Activated CD4-positive, CD25-positive, alpha-beta regulatory T cell (primary cell): ENCODE measurements at places on chromosomes 7 and 10.

GRCh38 chr7:110831419-110831818 lies 259.5 kb upstream of the LRRN3 start:
- no peak for DNase-seq

- DNase-seq = no peak
Measured at GRCh38 chr7:155211761-155212160, 85.9 kb upstream of the INSIG1 start.

- DNase-seq = no peak
Measured at GRCh38 chr10:21334891-21335696, 190.4 kb downstream of the SKIDA1 start.

DNA sequence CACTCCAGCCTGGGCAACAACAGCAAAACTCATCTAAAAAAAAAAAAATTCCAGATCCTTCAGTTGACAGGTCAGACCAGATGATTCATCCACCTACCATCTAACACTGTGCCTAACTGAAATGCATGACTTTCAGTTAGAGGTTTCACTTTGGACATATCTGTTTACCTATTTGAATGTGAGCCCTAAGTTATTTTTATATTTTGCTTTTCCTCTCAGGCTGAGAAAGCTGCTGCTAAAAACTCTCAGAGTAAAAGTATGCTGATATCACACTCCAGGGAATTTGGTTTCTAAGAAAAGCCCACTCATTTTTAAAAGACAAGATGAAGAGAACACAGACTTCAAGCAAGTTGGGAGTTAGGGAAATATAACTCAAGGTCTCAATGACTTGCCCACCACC lies 126.0 kb downstream of the SGMS1 start:
- DNase-seq = no peak

DNA sequence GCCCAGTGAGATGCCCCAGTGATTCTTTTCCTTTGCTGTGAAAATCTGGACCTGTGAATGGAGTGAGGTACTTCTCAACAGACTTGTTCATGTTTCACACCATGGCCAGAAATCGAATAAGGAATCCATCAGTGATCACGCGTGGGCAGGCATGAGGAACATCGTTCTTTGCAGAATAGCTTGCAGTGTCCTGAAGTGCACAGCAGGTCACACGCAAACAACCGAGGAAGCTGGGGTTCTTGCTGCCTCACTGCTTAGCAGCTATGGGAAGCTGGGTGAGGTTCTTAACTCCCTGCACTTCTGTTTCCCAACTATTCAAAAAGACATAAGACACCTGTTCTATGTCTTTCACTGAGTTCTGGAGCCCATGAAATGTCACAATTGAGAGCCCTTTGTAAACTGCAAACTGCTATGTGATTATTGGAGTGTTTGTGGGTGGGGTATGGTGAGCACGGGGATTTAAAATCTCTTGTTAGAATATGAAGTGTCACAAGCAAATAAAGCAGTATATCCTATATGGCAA lies 253.4 kb downstream of the KIAA1217 start:
- no peak for DNase-seq

- DNase-seq = no peak
Measured at GRCh38 chr10:77626266-77626935, 11.2 kb downstream of the KCNMA1 start.

DNA sequence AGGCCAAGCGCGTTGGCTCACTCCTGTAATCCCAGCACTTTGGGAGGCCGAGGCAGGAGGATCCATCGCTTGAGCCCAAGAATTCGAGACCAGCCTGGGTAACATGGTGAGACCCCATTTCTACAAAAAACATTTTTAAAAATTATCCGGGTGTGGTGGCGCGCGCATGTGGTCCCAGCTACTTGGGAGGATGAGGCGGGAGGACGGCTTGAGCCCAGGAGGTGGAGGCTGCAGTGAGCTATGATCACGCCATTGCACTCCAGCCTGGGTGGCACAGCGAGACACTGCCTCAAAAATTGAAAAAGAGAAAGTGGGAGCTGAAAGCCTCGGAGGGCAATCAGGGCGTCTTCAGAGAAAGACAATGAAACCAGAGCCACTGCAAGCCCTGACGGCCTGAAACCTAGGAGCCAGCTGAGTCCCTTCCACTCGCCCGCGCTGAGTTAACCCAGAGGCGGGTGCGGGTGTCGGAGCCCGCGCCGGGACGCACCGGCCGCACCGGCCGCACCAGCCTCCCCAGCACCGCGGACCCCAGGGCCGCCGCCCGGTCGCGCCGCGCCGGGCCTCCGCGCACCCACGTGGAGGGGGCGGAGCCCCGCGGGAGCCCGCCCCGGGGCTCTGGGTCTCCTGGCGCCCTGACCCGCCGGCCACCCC lies 22.4 kb downstream of the ZFAND2A start:
- no peak for DNase-seq

DNA sequence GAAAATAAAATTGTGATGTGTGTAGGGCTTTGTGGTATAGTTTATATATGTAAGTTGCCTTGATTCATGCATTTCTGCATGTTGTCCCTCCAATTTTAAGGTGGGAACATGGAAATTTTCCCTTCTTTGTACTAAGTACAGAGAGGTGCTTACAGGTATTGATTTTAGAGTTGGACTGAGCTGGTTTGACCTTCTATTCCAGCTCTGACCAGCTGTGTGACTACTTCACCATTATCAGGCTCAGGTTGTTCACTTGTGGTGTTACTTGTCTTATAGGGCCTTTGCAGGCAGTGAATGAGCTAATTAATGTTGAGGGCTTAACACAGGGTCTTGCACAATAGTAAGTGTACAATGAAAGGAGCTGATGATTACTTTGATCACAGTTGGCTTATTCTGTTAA lies 16.3 kb downstream of the ZNF804B start:
- no peak for DNase-seq

GRCh38 chr7:83143107-83143506 lies 19.6 kb downstream of the PCLO start:
- DNase-seq = no peak

DNA sequence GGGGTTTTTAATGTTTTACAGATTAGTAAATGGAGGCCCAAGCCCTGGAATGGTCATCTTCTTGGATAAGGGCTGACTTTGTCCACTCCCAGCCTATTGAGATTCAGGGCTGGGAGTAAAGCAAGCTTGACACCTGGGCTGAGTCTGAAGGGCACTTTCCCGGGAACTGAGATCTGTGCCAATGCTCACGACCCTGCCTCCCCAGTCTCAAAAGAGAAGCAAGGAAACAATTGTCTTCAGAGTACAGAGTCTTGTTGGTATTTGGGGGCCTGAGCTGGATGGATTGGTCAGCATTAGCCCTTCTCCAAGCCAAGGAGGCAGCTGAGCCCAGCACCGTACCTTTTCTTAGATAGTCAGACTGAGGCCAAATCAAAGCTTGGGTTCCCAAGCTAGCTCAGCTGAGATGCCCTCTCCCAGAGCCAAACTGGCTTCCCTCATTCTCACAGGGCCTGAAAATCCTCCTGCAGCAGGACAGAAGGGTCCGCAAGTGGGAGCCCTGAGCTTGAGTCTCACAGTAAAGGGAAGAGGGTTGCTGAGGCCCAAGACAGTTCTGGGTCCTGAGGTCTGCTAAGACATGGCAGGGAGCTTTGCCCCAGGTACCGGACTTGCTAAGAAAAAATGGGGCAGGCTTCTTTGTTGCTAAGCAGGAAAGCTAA lies 3.7 kb downstream of the DDIT4 start:
- DNase-seq = no peak

DNA sequence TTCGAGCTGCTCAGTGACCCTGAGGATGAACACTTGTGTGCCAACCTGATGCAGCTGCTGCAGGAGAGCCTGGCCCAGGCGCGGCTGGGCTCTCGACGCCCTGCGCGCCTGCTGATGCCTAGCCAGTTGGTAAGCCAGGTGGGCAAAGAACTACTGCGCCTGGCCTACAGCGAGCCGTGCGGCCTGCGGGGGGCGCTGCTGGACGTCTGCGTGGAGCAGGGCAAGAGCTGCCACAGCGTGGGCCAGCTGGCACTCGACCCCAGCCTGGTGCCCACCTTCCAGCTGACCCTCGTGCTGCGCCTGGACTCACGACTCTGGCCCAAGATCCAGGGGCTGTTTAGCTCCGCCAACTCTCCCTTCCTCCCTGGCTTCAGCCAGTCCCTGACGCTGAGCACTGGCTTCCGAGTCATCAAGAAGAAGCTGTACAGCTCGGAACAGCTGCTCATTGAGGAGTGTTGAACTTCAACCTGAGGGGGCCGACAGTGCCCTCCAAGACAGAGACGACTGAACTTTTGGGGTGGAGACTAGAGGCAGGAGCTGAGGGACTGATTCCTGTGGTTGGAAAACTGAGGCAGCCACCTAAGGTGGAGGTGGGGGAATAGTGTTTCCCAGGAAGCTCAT lies 1.1 kb downstream of the DDIT4 start:
- DNase-seq = peak; percentile 67

DNA sequence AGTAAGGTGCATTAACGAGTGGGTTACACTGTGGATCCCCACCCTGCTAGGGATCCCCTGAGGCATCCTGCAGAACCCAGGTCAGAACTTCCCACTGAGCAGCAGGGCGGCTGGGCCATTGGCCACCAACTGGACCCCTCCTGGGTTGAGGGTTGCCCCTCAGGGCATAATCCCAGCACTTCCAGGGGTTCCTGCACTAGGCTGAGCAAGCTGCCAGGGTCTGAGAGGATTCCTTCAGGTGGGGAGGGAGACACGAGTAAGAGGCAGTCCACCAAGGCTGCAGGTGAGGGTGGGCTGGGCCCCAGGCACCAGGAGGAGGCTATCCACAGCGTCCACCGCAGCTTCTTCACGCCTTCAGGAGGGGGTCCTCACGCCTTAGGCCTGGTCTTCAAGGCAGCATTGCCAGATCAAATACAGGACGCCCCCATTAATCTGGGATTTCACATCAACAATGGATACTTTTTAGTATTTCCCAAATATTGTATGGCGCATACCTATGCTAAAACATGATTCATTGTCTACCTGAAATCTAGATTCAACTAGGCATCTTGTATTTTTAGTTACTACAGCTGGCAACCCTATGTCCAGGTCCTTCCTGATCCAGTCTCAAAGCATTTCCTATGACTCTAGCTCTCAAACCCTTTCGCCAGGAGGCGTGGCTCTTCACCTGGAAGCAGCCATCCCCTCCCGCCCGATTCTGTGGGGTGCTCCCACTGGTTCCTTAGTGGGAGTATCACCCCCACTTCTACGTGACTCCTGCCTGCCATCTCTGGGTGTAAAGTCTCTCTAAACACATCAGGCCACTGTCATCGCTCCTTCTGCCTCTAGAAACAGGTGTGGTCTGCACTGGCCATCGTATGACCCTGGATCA lies 4.1 kb downstream of the PRKAG2 start:
- DNase-seq = no peak

DNA sequence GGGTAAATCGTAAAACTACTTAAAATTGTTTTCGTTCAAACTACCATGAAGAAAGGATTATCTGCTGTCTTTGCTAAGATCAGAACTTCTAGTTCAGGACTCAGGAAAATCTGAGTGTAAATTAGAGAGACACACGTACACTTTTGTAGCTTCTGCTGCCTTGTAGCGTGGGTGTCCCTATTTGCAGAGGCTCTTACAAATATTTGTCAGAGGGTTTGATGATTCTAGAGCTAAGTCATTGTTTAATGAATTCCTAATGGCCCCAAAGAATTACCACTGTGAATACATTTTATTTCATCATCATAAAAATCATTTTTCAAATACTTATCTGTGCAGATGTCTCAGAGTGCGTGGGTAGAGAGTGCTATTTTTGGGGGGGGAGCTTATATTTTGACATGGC lies 314.9 kb downstream of the LRMDA start:
- DNase-seq = no peak
